Kidney epithelial cell (primary cell): ENCODE measurements at places on chromosomes 16 and 17. TPM values are rescaled to one million over a fixed set of nuclear protein-coding genes. Genes with fewer than 3 reads are reported as not detected.

CCL8 gene
- total RNA-seq = not detected in 2 replicates

GRCh38 chr17:36722121-36722902 is 120.9 kb downstream of the MRM1 start:
- no peak for DNase-seq

DNA sequence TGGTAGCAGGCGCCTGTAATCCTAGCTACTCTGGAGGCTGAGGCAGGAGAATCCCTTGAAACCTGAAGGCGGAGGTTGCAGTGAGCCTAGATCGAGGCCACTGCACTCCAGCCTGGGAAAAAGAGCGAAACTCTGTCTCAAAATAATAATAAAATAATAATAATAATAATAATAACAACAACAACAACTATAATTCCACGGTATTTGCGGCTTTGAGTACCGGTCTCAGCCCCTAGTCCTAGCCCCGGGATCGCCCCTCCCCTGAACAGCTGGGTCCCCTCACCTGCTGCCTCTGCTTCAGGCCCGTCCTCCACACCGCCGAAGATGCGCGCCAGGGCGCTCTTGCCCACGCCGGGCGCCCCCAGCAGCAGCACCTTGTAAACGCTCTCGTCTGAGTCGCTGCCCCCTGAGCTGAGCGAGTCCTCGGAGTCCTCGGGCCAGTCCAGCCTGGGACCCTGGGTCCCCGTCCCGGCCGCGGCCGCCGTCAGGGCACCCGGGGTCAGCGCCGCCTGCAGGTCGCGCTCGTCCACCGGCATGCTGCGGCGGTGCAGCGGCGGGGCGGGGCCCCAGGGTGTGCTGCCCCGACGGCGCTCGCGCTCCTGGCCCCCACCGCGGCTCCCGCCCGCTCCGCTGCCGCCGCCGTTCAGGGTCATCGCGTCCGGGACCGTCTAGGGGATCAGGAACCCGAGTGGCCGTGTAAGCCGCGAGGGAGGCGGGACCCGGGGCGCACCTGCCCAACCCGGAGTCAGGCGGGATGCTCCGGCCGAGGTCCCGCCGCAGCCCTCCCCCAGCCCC is 611 bp downstream of the RRAD start:
- DNase-seq = no peak

- no peak for DNase-seq
These were observed 17.6 kb downstream of the SRCIN1 start for GRCh38 chr17:38587947-38588787.

GRCh38 chr16:48556913-48557351 is 53.0 kb downstream of the N4BP1 start:
- peak; percentile 37 for DNase-seq

GRCh38 chr16:52932321-52932720 is 120.4 kb downstream of the CHD9NB start:
- DNase-seq = no peak
